Testis (tissue), 5 donors: ENCODE measurements at places on chromosomes 16 and 17. TPM values are rescaled to one million over a fixed set of nuclear protein-coding genes. Genes with fewer than 3 reads are reported as not detected.

DNA sequence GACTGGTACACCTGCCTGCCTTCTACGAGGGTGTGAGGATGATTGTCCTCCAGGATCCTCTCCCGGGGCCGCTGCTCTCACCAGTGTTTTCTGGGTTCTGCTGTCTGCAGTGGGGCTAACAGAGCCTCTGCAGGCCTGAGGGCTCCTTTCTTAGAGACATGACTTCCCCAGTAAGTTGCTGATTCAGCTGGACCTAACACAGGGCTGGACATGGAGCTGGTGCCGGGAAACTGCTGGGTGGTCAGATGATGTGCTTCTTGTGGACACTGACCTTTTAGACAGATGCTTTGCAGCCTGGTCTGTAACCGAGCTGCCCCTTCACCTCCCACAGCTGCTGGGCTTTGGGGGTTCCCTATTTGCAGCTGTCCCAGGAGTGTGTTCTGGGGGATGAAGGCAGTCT, 71.5 kb downstream of the FOXL1 start:
- peak; percentile 63 for DNase-seq

CAPN15 gene
- total RNA-seq: 108 TPM

C16orf54 gene
- 0.79 TPM for total RNA-seq

DNA sequence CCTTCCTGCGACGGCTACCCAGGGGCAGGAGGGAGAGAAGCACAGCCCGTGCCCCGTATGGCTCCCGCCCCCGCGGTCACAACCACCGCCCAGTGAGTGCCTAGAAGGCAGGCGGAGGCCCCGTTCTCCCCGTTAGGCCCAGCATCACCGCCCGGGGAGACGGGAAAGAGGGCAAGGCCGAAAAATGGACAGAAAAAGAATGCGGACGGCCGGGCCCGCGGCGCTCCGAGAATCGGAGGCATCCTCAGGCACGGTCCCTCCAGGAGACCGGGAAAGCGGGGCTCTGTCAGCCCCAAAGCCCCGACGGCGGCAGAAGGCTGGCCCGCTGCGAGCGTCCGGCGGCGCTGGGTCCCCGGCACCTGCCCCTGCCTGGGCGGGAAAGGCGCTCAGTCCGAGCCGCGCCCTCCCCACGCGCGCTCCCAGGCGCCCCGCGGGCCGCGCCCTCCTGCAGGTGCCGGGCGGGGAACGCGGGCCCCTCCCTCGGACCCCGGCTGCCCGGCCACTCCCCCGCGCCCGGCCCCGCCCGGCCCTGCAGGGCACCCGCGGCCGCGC, 407 bp downstream of the MCRIP1 start:
- DNase-seq: peak; percentile 34

GRCh38 chr16:55494994-55495421, 13.9 kb upstream of the LPCAT2 start:
- peak; percentile 82 for DNase-seq

DNA sequence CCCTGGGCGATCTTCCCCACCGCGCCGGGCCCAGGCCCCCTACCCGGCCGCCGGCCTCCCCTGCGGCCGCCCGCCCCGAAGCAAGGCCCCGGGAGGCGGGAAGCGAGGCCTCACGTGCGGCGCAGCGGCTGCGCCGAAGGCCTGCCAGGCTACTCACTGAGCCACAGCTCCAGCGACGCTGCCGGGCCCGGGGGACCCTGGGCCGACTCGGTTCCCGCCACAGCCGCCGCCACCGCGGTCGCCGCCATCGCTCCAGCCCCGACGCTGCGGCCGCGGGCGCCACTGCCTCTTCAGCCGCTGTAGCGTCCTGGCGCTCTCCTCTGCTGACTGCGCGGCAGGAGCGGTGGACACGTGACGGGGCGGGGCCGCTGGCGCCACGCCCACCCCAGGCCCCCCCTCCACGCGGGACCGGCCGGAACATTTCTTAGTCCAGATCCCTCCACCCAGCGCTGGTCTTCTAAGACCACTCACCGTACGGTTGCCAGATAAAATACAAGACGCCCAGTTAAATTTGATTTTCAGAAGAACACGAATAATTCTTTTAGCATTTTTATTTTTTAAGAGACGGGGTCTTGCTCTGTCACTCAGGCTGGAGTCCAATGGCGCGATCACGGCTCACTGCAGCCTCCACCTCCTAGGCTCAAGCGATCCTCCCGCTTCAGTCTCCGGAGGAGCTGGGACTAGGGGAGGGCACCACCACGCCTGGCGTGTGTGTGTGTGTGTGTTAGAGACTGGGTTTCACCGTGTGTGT, at the start of gene GGA2:
GGA2 (minus strand) TSS at position 331 of the 751 bp plus-strand sequence; CDS start at position 248, 83 bp downstream.
- DNase-seq: peak; percentile 90

- peak; percentile 63 for DNase-seq
These were observed 44.9 kb downstream of the PEMT start for GRCh38 chr17:17546399-17547185.

GRCh38 chr17:14886200-14886739, 378.9 kb downstream of the PMP22 start:
- no peak for DNase-seq

GRCh38 chr17:10120109-10120485, 78.3 kb downstream of the GAS7 start:
- DNase-seq: no peak

KRT33B gene
- 0.25 TPM for total RNA-seq

- no peak for DNase-seq
These were observed 51.3 kb downstream of the FTO start for GRCh38 chr16:53755026-53755910.

GRCh38 chr16:66434619-66435430, 7.7 kb downstream of the BEAN1 start:
- DNase-seq: no peak

DNA sequence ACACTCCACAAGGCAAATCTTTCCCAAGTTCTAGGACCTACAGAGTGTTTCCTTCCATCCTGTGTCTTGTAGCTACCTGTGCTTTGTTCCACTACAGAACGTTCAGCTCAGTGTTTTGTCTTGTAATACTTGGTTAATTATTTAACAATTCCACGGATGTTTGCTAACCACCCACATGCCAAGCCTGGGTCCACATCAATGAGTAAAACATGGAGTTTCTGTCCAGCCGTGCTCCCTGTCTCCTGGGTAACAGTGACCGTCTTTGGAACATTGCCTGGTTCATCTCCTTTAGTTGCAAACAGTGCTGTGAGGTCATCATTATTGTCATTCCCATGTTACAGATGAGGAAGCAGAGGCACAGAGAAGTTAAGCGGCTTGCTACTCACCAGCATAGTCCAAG, 41.3 kb downstream of the IRF8 start:
- no peak for DNase-seq

DNA sequence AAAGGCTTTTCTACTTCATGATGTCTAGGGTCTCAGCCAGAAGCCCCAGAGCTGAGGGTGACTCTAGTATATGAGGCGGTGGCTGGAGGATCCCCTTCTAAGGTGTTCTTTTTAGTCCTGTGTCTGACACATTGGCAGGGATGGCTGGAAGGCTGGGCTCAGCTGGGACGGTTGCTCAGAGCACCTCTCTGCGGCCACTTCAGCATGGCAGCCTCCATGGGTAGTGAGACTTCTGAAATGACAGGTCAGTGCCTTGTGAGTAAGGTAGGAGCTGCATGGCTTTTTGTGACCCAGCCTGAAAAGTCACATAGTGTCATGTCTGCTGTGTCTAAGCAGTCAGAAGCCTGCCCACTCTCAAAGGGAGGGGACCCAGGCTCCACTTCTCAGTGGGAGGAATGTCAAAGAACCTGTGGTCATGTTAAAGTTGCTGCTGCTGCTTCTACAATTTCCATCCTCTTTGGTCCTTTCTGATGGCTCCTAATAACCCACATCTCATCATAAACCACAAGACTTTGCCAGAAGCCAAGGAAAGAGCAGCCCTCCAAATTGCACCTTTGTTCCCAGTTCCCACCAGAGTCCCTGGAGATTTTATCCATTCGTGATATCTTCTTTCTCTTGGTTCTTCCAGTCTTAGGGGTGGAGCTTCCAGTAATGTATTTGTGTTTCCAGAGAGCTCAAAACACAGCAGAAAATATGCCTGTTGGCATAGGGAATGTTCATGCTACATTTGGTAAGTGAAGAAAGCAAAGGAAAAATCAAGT, 15.4 kb upstream of the KCNG4 start:
- DNase-seq: no peak

C17orf78 gene
- 0.56 TPM for total RNA-seq

GRCh38 chr17:69819316-69820087, 255.5 kb upstream of the KCNJ16 start:
- DNase-seq: no peak

DNA sequence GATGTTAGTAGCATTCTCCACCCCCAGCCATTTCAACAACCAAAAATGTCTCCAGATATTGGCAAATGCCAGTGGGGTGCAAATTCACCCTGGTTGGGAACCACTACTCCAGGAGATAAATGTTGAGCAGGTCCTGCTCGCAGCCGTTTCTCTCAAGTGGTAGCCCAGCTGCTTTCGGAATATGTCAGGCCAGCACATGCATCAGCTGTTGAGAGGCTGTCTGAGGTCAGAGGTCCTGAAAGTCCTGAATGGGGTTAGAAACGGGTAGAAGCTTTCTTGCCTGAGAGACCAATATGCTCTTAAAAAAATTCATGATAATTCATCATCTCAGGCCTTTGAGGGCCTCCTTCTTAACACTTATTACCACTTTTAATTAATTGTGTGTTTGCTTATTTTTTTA, 31.0 kb downstream of the TEKT5 start:
- no peak for DNase-seq

DNA sequence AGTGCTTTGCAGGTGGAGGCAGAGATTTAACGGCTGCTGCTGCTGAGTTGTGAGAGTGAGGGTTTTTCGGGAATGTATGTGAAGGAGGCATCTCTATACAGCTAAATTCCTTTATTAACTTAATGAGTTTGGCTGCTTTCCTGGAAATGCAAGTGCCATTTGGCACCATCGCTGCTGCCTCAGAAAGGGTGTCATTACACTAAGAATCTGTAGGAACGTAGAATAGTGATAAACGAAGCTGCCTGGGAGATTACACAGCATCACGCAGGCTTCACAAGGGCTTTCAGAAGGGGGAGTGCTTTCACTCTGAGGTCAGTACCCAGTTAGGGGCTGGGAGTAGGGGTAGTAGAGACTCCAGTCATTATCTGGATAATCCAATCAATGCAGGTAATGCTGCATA, 14.1 kb upstream of the NLRP1 start:
- DNase-seq: no peak

GRCh38 chr16:77881355-77882030, 93.1 kb downstream of the VAT1L start:
- DNase-seq: no peak

GRCh38 chr16:81723098-81723723, 55.9 kb upstream of the PLCG2 start:
- peak; percentile 57 for DNase-seq

CA10 gene
- 5.3 TPM for total RNA-seq

PRAC1 gene
- total RNA-seq: not detected

DNA sequence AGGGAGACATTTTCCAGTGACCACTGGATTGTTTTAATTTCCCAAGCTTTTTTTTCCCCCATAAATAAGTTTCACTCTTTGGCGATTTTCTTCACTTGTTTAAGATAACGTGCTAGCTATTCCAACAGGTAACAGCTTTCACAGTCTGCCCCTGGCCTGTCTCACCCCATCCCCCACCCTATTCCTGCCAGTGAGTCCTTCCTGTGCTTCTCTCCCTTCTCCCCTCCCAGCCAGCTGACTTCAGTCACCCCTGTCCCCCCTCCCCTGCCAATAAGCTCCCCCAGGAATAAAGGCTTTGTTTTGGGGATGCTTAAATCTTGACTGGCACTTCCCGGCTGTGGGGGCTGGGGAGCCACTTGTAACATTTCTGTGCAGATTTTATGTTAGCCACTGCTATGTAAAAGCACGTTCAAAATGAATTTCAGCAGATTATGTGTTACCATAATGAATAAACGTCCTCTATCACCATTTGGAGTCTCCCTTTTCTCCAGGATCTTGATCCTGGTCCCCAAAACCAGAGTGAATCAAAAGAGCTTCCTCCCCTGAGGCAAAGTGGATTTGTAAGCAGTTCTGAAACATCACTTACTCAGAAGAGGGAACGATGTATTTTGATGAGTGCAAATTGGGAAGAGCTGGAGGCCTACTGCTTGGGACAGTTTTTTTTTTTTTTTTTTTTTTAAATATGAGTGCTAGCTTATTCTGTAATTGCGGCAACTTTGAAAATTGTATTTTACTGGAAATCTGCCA, 58.2 kb downstream of the IGF2BP1 start:
- no peak for DNase-seq

DNA sequence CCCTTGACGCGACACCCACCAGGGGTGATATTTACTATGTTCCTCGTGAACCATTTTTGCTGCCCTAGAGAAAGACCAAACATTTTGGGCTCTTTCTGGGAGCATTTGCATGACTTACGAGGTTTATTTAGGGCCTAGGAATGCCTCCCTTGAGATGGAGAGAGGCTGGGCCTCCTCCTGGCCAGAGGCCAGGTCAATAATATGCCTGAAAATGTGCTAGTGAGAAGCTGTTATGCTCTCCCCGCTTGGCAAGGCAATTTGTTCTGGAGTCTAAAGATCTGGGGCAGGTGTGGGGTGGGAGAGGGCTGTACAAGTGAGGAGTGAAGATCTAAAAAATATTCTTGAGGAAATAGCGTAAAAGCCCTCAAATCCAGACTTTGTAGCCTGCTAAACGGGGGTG, 587.3 kb upstream of the CDH5 start:
- no peak for DNase-seq

DHODH gene
- total RNA-seq: 11.4 TPM

DNA sequence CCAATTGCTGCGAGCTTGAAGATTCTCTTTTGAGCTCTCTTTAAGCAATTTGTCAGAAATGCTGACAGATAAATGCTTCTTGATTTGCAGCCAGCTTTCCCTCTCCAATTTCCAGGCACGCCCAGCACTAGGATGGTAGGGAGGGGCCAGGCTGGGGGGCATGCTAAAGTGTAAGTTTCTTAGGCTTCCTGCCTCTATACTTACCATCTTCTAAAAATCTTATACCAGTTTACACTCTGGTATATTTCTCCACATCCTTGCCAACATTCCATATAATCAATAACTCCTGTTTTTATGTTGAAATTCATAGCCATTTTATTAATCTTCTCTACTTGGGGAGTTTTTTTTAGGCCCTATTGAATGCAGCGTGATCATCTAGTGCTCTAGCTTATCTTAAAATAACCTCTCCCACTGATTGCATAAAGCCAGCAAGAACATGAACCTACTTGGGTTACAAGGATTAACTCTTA, 17.5 kb downstream of the ACSF2 start:
- DNase-seq: peak; percentile 67

- no peak for DNase-seq
These were observed 11.9 kb downstream of the TBX2 start for GRCh38 chr17:61411261-61412142.

- DNase-seq: no peak
These were observed 1406.0 kb upstream of the CDH8 start for GRCh38 chr16:63442246-63442645.

GRCh38 chr17:55598495-55598894, 87.2 kb upstream of the SMIM36 start:
- DNase-seq: no peak

TNS4 gene
- total RNA-seq: 0.16 TPM

DNA sequence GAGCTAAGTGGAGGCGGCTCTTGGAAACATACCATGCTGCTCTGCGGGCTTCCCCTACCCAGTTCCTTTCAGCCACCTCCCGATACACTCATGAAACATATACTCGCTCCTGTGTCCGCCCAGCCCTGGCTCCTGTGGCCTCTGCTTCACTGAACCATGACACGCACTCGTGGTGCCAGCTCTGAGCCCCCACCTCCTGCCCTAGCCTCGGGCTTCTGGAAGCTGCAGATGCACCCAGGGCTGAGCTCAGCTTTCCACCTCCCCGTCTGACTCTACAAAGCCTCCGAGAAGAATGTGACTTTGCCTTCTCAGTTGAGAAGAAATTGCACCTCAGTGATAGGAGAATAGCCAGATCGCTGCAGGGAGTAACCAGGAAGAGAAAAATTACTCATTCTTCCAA, 11.0 kb downstream of the CALB2 start:
- no peak for DNase-seq

- DNase-seq: no peak
These were observed 3.4 kb upstream of the PRSS8 start for GRCh38 chr16:31138621-31139578.
